Psoas muscle (tissue), 8 donors: ENCODE measurements at places on chromosomes 7 and 10. TPM values are rescaled to one million over a fixed set of nuclear protein-coding genes. Genes with fewer than 3 reads are reported as not detected.

SAMD9 gene
- total RNA-seq: 0.84 TPM

DNA sequence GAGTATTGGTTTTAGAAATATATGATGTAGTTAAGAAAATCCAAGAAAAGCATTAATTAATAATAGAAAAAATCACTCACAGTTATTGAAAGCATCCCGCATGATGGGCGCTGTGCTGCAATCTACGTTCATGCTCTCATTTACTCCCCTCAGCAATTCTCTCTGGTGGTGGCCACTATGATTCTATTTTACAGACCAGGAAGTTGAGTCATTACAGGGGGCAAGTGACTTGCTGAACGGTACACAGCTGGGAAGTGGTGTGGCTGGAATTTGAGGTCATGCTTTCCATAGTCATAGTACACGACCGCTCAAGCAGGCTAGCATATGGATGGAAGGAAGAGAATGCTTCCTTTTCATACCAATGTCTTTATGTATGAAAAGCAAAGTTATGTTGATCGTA, 117.4 kb downstream of the TES start:
- H3K4me1 ChIP-seq: no peaks in the 10 kb centered on the region
- no peak overlapping the region for H3K4me3 ChIP-seq
- no peaks in the 10 kb centered on the region for H3K27me3 ChIP-seq
- H3K27ac ChIP-seq: no peak overlapping the region
- no peaks in the 10 kb centered on the region for H3K36me3 ChIP-seq

GRCh38 chr7:112009081-112009480, 197.1 kb downstream of the DOCK4 start:
- H3K36me3 ChIP-seq: no peaks in the 10 kb centered on the region
- DNase-seq: no peak
- no peak overlapping the region for H3K4me3 ChIP-seq
- no peak overlapping the region for H3K27ac ChIP-seq

- DNase-seq: no peak
- peaks cover 99% of the 10 kb centered on the region for H3K36me3 ChIP-seq
- no peak overlapping the region for H3K27ac ChIP-seq
- H3K27me3 ChIP-seq: no peaks in the 10 kb centered on the region
- no peak overlapping the region for H3K4me3 ChIP-seq
- H3K4me1 ChIP-seq: no peaks in the 10 kb centered on the region
These were observed 24.1 kb downstream of the GPAM start for GRCh38 chr10:112159469-112159868.

DNA sequence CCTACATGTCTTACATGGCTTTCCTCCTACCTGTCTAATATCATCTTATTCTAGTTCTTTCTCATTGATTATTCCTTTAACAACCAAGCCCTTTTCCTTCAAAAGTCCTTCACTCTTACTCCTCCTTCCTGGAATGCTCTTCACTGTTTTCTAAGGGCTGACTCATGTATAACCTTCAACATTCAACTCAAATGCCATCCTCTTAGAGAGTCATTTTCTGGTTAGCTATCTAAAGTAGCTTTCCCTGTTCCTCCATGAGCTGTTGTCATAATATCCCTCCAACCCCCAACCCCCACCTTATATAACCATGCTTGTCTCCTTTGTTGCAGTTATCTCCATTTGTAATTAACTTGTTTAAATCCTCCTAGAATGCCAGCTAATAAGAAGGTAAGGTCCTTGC, 286.8 kb downstream of the ADK start:
- no peak overlapping the region for H3K4me3 ChIP-seq
- no peak for DNase-seq
- H3K4me1 ChIP-seq: no peaks in the 10 kb centered on the region
- H3K27ac ChIP-seq: no peak overlapping the region
- no peaks in the 10 kb centered on the region for H3K27me3 ChIP-seq

PODXL gene
- total RNA-seq: 16.2 TPM

SLC18A2 gene
- 0.22 TPM for total RNA-seq
